ENCODE measurements at places on chromosomes 16 and 17. TPM values are rescaled to one million over a fixed set of nuclear protein-coding genes. Genes with fewer than 3 reads are reported as not detected.
A peak's percentile ranks its signal among the peaks of the same experiment; 100 is the strongest.

DNA sequence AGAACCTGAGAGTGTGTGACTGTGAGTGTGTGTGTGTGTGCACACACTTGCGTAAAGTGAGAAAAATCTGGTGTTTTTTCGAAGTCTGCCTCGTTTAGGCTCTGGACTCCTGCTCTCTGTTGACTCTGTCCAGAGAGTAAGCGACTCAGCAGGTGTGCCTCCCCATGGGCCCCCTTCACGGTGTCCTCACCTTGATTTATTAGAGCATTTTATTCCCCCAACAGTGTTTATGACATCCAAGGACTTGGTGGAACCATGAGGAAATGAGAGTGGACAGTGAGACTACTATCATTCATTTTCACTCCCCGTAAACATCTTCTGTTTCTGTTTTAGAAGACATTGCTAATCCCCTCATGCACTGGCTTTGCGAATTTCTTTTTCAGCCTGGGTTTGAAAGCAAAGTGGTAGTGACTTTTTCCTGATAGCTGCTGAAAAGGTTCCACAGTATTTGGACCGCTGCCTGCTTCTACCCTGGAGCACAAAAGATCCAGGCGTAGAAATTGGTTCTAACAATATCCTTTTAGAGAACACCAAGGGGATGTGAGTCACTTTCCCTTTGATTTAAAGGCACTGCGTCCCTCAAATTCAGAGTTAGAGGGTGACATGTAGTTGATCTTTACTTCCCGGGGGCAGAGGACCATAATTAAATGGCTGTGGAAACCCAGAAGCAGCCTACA lies 218.2 kb downstream of the WWOX start:
- peak; percentile 36 for DNase-seq

- DNase-seq: no peak
Measured at GRCh38 chr17:4673986-4674684, 29.8 kb downstream of the PELP1 start.

GRCh38 chr16:57947261-57947660 lies 23.7 kb downstream of the CNGB1 start:
- DNase-seq: no peak

DNA sequence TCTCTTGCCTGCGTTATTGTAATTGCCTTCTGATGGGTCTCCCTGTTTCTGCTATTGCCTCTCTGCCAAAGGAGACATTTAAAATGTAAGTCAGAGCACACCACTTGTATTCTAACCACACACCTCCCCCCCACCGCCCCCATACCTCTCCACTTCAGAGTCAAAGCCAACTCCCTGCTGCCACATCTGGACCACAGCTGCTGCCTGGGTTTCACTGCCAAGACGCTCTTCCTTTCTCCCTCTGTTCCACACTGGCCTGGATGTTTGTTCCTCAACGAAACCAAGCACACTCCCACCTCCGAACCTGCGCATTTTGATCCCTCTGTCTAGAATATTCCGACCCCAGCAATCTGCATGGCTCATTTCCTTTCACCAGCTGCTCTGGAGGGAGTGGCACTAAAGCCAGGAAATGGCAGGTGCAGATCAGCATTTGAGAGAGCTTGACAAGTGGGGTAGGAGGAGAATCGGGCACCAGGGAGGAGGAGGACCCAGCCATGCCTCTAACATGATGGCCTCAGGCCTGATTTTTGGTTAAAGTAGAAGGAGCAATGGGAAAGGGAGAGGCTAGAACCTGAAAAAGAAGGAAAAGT lies 92.4 kb upstream of the HS3ST2 start:
- DNase-seq: peak; percentile 43

DNA sequence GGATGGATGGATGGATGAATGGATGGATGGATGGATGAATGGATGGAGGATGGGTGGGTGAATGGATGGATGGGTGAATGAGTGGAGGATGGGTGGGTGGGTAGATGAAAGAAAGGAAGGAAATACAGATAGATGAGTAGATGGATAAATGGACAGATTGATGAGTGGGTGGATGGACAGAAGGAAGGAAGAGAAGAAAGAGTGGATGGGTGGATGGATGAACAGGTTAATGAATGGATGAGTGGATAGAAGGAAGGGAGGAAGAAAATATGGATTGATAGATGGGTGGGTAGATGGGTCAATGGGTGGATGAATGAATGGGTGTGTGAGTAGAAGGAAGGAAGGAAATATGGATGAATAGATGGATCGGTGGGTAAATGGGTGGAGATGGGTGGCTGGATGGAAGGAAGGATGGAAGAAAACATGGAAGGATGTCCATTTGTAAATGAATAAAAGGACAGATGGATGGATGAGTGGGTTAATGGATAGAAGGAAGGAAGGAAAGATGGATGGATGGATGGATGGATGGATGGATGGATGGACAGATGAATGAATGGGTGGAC lies 97.3 kb upstream of the TNRC6C start:
- no peak for DNase-seq

DNA sequence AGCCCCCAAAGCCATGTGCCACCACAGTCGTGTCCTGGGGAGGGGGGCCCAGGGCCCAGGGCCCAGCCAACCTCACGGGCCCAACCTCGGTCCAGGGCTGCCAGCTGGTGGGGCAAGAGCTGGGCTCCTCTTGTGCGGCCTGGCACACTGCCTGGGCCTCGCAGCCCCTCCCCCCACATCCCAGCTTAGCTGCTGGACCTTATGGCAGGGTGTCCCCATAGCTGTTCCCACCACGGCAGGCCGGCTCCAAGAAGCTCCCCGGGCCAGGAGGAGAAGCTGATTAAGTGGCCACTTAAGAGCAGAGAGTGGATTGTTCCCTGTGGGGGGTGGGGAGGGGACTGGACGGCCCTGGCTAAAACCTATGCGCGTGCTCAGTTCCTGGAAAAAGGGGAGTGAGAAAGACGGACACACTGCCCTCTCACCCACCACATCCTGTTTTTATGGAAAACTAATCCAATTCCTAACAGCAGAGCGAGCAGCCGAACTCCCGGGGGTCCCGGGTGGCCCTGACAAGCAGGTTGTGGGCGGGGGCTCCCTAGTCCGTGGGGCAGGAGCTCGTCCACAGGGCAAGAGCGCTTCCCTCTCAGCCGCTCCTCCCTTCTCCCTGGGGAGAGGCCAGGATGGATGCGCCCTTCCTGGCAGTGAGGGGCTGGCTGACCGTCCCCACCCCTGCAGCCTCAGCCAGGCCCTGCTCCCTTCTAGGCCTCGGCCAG lies 16.8 kb downstream of the PIEZO1 start:
- peak; percentile 73 for DNase-seq

DNA sequence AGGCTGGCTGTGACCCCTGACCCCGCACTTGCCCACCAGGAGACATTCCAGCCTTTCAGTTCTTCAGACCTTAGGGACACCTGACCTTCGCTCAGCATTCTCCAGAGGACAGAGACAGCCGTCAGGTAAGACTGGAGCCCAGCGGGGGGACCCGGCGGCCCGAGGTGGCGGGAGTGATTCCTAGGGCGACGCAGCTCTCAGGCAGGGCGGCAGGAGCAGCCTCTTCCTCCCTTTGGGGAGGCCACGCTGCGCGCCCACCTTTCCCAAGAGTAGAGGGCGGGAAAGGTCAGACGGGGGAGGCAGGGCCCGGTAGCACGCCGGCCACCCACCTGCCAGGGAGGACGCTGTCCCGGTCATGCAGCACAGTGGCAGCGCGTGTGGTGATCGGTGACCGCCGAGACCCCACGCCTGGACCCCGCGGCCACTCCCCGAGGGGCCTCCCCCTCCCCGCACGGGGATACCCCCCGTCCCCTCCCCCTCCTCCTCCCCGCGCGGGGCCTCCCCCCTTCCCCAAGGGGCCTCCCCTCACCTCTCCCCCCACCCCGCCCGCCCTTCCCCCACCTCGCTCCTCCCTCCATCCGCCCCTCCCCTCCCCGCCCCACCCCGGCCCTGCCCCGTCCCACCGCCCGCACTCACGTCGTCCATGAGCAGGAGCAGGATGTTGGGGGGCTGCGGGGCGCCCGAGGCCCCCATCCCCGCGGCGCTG lies 472 bp downstream of the GALNS start:
- no peak for DNase-seq

- peak; percentile 16 for DNase-seq
Measured at GRCh38 chr17:39364236-39365025, 37.0 kb downstream of the FBXL20 start.

CES4A gene
- polyA plus RNA-seq: 2.9 TPM

LITAFD gene
- polyA plus RNA-seq: not detected

SECTM1 gene
- polyA plus RNA-seq: 3.7 TPM
